ENCODE measurements at places on chromosomes 5 and 9.

GRCh38 chr5:173962436-173962972 is 26.5 kb upstream of the C5orf47 start:
- DNase-seq: no peak

DNA sequence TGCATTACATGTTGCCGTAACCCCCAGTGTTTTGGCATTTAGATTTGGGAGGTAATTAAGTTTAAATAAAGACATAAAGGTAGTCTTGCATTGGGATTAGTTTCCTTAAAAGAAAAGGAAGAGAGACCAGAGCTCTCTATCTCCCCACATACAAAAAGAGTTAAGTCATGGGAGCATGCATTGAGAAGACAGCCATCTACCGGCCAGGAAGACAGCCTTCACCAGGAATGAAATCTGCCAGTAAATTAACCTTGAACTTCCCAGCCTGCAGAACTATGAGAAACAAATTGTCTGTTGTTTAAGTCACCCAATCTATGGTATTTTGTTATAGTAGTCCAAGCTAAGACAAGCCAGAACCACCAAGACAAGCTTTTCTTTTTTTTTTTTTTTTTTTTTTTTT is 567.0 kb upstream of the CDH18 start:
- peak; percentile 2 for DNase-seq

GRCh38 chr9:119318371-119318770 is 50.9 kb downstream of the BRINP1 start:
- no peak for DNase-seq

GRCh38 chr5:123278284-123278683 is 144.9 kb downstream of the CEP120 start:
- DNase-seq: no peak

GRCh38 chr9:31030741-31031202 is 1353.7 kb upstream of the ACO1 start:
- DNase-seq: no peak

- no peak for DNase-seq
Measured at GRCh38 chr5:163248871-163249270, 188.5 kb upstream of the CCNG1 start.

GRCh38 chr5:135047347-135047695 is 13.3 kb upstream of the PITX1 start:
- DNase-seq: no peak

DNA sequence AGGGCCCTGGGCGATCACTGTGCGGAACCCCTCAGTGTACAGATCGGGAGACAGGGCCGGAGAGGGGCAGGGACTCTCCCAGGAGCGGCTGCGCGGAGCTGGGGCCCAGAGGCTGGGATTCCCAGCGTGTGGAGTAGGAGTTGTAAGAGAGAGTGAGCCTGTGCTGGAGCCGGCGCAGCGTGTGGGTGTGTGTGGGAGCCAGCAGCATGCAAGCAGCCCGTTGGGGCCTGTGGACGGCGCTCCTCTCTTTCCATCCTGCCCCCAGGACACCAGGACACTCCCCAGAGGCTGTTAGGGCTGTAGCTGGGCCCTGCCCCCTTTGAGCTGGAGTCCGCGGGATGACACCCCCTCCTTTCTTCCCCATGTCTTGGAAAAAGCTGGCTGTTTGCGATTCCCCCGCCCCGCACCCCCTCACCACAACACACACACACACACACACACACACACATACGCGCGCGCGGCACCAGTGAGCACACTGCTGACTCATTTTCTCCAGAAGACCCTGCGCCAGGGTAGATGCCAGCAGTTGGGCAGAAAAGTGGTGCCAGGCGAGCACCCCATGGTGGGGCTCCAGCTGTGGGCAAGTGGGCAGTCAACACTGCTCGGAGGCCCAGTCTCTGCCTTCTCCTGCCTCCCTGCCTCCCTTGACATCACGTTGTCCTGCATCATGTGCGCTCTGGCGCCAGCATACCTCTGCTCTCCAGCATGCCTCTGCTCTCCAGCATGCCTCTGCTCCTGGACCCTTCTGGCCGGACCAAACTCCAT is 1.5 kb downstream of the COL27A1 start:
- peak; percentile 10 for DNase-seq

DNA sequence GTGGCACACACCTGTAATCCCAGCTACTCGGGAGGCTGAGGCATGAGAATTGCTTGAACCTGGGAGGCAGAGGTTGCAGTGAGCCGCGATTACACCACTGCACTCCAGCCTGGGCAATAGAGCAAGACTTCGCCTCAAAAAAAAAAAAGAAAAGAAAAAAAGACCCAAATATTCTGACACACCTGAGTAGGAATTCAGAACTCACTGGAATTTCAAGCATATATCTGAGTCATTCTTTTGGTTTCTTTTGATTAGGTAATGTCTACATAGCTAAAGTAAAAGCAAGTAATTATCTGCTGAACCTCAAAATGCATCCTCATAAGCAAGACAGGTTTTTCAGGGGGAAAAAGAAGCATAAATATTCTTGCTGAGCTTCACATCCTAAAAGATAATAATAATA is 35.9 kb downstream of the ANKRD31 start:
- no peak for DNase-seq

DNA sequence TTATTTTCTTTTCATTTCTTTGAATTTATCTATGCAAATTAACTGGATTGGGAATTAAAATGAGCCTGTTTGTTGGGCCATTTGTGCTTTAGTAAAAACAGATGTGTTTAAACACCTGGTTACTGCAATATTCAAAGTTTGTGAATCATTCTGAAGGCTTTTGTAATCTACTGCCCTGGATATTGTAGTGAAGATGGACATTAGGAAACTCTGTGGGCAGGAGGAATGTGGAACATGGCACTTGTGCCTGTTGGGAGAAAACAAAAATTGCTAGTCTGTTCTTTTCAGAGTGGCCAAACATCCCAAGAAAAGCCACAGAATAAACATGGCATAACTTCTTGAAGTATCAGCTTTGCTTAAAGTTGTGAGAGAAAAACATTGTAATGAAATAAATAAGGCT is 40.8 kb downstream of the CHSY3 start:
- no peak for DNase-seq

- no peak for DNase-seq
Measured at GRCh38 chr9:130336027-130336610, 70.6 kb downstream of the HMCN2 start.
